ENCODE measurements at places on chromosomes 1 and 21. TPM values are rescaled to one million over a fixed set of nuclear protein-coding genes. Genes with fewer than 3 reads are reported as not detected.

GJA4 gene
- 3.8 TPM for total RNA-seq

AADACL4 gene
- total RNA-seq = not detected

PLEKHN1 gene
- total RNA-seq = not detected

- no peak for DNase-seq
These were observed 17.2 kb upstream of the FOXO6 start for GRCh38 chr1:41343790-41344699.

GRCh38 chr1:25780318-25781129 lies 19.5 kb upstream of the SELENON start:
- DNase-seq = no peak

VWA5B1 gene
- total RNA-seq = 2.2 TPM

Measured in cerebellum (tissue), 4 donors.